ENCODE measurements at places on chromosomes 7 and 10. TPM values are rescaled to one million over a fixed set of nuclear protein-coding genes. Genes with fewer than 3 reads are reported as not detected.

Gene COG5
- 32.8 TPM for total RNA-seq

Gene VIPR2
- total RNA-seq, result 2.0 TPM

Gene CCDC71L
- 28.6 TPM for total RNA-seq

Gene SDK1
- total RNA-seq, result 1.7 TPM

Gene C10orf95
- not detected for total RNA-seq

- H3K4me3 ChIP-seq, result no peak overlapping the region
- DNase-seq, result no peak
- H3K4me1 ChIP-seq, result no peaks in the 10 kb centered on the region
- H3K27me3 ChIP-seq, result no peaks in the 10 kb centered on the region
These were observed 383.6 kb downstream of the LRMDA start for GRCh38 chr10:75815066-75815465.

DNA sequence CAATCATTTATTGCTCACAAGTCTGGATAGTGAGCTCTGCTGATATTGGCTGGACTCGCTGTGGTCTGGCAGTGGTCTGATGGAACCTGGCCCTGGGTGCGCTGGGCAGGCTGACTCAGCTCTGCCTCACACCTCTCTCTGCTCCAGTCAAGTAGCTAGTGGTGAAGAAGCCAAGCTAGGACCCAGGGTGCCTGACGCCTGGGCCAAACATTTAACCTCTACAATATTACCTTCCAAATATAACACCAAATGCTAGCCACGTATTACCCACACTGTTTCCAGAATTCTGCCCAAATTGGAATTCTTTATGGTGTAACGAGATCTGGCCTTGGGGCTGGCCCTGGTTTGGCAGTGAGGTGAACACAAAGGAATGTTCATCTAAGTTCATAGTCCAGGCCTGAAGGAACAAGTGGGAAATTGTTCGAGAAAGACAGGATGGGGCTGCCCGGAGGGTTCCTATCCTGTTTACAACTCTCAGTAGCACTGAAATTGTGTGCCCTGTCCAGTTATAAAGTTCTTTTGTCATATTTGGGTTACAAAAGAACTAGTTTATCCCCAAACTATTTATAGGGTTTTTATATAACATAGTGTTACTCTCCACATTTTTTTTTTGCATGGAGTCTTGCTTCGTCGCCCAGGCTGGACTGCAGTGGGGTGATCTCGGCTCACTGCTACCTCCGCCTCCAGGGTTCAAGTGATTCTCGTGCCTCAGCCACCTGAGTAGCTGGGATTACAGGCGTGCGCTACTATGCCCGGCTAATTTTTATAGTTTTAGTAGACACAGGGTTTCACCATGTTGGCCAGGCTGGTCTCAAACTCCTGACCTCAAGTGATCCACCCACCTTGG lies 16.3 kb downstream of the OR2AE1 start:
- no peak overlapping the region for H3K4me3 ChIP-seq
- no peaks in the 10 kb centered on the region for H3K4me1 ChIP-seq
- no peak overlapping the region for H3K27ac ChIP-seq
- H3K36me3 ChIP-seq, result no peaks in the 10 kb centered on the region
- H3K27me3 ChIP-seq, result no peaks in the 10 kb centered on the region

- H3K4me1 ChIP-seq, result peaks cover 20% of the 10 kb centered on the region
- peaks cover 38% of the 10 kb centered on the region for H3K36me3 ChIP-seq
- H3K27ac ChIP-seq, result no peak overlapping the region
- H3K27me3 ChIP-seq, result no peaks in the 10 kb centered on the region
- no peak overlapping the region for H3K4me3 ChIP-seq
These were observed 6.0 kb downstream of the CYREN start for GRCh38 chr7:135164357-135165061.

- DNase-seq, result no peak
- H3K27me3 ChIP-seq, result no peaks in the 10 kb centered on the region
- no peaks in the 10 kb centered on the region for H3K36me3 ChIP-seq
- no peak overlapping the region for H3K4me3 ChIP-seq
- peaks cover 6% of the 10 kb centered on the region for H3K4me1 ChIP-seq
These were observed 158.8 kb downstream of the NXPH1 start for GRCh38 chr7:8592167-8592566.

DNA sequence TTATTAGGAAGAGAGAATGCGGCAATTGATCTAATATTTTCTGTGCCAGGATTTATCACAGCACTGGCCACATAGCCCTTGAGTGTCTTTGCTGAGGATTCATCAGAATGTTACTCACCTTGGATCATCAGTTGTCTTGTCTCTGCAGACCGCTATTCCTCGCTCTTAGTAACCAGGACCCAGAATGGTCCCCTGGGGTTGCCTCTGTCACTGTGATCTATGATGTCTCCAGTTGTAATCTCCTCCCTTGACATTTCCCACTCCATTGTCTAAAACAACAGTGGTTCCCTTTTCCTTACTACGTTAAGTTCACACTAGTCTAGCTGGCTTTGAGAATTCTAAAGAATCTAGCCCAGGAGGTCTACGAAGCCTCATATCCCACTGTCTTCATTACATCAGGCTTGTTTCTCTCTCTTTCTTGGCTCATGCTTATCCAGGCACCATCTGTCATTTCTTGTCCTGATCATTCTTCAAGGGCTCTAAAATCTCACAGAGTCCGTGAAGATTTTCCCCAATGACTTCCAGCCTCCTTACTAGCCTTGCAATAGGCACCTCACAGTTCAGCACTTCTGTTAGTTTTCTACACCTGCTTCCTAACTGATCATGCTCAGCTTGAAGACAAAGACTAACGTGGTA lies 125.8 kb downstream of the CUBN start:
- no peaks in the 10 kb centered on the region for H3K27me3 ChIP-seq
- DNase-seq, result no peak
- H3K27ac ChIP-seq, result no peak overlapping the region
- no peaks in the 10 kb centered on the region for H3K36me3 ChIP-seq
- peaks cover 35% of the 10 kb centered on the region for H3K4me1 ChIP-seq

- H3K27ac ChIP-seq, result no peak overlapping the region
- H3K36me3 ChIP-seq, result no peaks in the 10 kb centered on the region
- H3K4me1 ChIP-seq, result no peaks in the 10 kb centered on the region
These were observed 285.8 kb downstream of the BMPER start for GRCh38 chr7:34191162-34191561.

- H3K4me3 ChIP-seq, result no peak overlapping the region
- no peaks in the 10 kb centered on the region for H3K36me3 ChIP-seq
- H3K4me1 ChIP-seq, result no peaks in the 10 kb centered on the region
- no peaks in the 10 kb centered on the region for H3K27me3 ChIP-seq
- no peak for DNase-seq
These were observed 495.8 kb downstream of the MDFIC start for GRCh38 chr7:115417662-115418061.

DNA sequence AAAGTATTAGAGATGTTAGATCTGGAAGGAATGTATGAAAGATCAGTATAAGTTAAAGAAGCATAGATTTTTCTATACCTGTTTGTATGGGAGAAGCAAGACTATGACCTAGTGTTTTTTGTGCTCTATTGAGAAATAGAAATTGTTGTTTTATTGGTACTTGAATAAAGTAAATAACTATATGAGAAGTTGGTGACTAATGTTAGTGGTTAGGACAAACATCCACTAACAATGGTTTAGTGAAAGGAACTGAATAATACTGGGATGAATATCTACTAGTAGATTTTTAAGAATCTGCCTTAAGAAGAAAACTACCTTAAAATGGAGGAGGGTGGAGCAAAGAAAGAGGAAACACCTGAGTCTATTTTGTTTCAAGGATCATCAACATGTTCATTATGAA lies 521.1 kb upstream of the POT1 start:
- no peaks in the 10 kb centered on the region for H3K36me3 ChIP-seq
- H3K4me1 ChIP-seq, result no peaks in the 10 kb centered on the region
- no peaks in the 10 kb centered on the region for H3K27me3 ChIP-seq
- no peak overlapping the region for H3K27ac ChIP-seq
- DNase-seq, result no peak

DNA sequence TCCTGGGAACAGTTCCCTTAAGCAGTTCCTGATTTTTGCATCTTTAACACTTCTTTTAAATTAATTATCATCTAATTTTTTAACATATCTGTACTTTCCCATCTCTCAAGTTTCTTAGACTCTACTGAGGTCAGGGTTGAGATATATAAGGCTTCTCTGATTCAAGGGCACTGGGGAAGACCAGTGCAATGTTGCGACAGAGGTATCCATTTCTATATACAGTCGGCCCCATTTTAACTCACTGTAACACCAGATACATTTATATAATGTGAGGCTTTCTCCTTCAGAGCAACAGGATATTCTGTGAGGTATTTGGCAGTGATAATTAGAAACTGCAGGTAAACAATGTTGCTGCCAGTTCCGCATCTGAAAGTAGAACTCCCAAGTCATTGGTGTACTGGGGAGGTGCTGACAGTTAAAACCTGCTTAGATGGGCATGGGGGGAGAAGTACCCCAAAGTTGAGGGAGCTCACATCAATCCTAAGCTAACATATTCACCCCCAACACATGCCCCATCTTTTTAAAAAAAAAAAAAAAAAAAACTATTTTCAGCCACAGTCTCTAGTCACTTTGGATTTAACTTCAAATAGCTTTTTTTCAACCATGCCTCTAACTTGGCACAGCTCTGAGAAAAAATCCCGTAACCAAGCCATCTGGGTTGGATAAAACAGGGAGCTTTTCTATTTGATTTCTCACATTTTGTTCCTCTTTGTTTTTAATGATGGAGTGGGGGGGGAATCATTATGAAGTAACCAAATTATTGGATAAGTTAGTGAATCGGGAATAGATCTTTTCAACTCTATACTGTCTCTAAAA lies 62.9 kb downstream of the REEP3 start:
- no peaks in the 10 kb centered on the region for H3K36me3 ChIP-seq
- no peak overlapping the region for H3K4me3 ChIP-seq
- H3K27me3 ChIP-seq, result no peaks in the 10 kb centered on the region
- no peak overlapping the region for H3K27ac ChIP-seq

GRCh38 chr10:110444004-110444337 lies 53.7 kb upstream of the DUSP5 start:
- no peak overlapping the region for H3K27ac ChIP-seq
- H3K4me3 ChIP-seq, result no peak overlapping the region
- no peak for DNase-seq

- H3K27me3 ChIP-seq, result no peaks in the 10 kb centered on the region
- H3K36me3 ChIP-seq, result peaks cover 16% of the 10 kb centered on the region
- H3K4me1 ChIP-seq, result peaks cover 27% of the 10 kb centered on the region
These were observed at the start of gene PGAM2 for GRCh38 chr7:44065431-44066110. Gene PGAM2 (minus strand): TSS chr7:44065567. CDS start chr7:44065529, 38 bp downstream.
